Hematopoietic multipotent progenitor cell (in vitro differentiated cells): ENCODE measurements at places on chromosomes 7 and 10. TPM values are rescaled to one million over a fixed set of nuclear protein-coding genes. Genes with fewer than 3 reads are reported as not detected.

DNA sequence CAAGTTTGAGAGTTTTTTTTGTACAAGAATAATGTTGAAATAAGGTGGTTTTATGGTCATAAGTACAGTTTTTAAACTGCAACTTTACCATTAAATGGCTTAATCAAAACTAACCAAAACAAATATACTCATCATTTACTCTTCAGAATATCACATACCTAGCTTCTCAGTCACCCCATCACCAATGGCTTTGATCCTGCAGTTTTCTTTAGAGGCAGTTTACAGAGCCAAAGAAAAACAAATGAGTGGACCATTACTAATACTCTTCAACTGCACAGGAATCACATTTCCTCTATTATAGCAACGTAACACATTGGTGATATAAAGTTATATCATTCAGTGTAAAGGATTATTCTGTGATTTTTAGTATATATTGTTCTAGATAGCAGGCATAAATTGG is 576.1 kb upstream of the LRRTM3 start:
- DNase-seq, result no peak

- DNase-seq, result no peak
Observed at GRCh38 chr7:96669812-96670211, 39.8 kb downstream of the SEM1 start.

GRCh38 chr7:117195361-117196029 is 127.4 kb downstream of the WNT2 start:
- DNase-seq, result no peak

GRCh38 chr10:116316503-116316902 is 7.7 kb upstream of the CCDC172 start:
- no peak for DNase-seq

DNA sequence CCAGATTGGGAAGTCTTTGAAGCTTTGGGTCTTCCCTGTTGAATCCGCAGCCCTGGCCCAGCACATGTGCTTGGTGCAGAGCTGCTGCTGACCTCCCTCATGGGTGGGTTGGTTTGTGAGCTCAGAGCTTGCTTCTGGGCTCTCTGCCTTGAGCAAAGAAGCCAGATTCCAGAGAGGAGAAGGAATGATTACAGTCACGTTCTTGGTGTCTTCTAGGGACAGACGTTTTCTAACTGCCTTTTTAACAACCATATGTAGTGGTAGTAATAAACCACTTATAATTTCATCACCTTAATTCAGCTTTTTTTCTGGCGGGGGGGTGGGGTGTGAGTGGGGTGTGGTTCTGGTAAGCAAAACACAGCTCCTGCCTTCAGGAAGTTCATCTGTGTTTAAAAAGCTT is 39.5 kb downstream of the LRMDA start:
- no peak for DNase-seq

DNA sequence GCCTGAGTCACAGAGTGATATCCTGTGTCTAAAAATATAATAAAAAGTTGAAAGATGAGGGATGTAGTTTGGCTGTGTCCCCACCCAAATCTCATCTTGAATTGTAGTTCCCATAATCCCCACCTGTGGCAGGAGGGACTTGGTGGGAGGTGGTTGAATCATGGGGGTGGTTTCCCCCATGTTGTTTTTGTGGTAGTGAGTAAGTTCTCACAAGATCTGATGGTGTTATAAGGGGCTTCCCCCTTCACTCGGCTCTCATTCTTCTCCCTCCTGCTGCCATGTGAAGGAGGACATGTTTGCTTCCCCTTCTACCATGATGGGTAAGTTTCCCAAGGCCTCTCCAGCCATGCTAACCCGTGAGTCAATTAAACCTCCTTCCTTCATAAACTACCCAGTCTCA is 25.1 kb upstream of the UBE3C start:
- no peak for DNase-seq

- no peak for DNase-seq
Observed at GRCh38 chr7:91543646-91544045, 279.4 kb downstream of the FZD1 start.

DNA sequence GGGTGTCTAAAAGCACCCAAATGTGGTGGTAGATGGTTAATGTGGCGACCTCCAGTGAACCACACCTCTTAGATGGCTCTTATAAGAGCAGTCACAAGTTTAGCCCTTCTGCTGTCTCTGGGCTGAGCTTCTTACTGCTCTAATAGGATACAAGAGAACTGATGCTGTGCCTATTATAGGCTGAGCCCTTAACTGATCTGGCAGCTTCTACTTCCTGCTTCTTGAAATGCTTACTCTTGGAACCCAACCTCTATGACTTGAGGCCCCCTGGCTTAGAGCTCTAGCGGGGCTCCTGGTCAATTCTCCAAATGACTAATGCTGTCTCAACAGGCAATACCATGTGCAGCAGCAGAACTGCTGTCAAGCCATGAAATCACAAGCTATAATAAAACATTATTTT is 35.0 kb upstream of the LSM8 start:
- no peak for DNase-seq

- DNase-seq, result no peak
Observed at GRCh38 chr10:80509403-80510161, 28.1 kb upstream of the SH2D4B start.

GRCh38 chr7:12137283-12137682 is 73.8 kb upstream of the TMEM106B start:
- no peak for DNase-seq

DNA sequence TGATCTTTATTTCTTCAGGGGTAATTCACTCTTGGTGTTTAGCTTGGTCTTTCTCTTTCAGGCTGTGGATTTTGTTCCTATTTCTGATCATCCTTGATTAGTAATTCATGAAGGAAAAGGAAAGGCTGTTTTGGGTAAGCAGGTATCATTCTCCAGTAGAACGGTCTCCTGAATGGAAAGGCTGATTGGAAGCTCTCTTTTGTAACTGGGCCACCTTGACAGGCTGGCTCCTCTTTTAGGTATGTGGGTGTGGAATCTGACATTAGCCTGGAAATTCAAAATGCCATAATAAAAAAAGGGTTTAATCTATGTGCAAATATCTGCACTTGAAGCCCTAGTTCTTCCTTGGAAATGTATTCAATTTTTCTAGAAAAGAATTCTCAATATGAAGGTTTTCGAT is 18.9 kb downstream of the TAS2R39 start:
- no peak for DNase-seq

DNA sequence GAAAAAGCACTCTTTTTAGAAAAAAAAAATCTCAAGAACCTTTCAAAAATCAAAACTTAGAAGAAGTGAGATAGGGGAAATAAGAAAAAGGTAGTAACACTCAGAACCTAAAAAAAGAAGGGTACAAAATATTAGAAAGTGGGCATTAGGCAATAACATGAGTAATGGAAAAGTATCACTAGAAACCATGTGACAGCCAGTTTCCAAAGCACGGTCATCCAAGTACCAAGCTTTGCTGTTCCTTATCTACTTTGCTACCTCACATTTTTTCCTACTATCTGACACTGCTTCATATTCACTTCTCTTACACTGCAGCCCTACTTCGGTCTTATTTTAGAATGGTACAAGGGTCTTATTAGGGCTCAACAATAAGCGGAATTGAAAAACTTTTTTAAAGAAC is 30.3 kb downstream of the IMMP2L start:
- no peak for DNase-seq

DNA sequence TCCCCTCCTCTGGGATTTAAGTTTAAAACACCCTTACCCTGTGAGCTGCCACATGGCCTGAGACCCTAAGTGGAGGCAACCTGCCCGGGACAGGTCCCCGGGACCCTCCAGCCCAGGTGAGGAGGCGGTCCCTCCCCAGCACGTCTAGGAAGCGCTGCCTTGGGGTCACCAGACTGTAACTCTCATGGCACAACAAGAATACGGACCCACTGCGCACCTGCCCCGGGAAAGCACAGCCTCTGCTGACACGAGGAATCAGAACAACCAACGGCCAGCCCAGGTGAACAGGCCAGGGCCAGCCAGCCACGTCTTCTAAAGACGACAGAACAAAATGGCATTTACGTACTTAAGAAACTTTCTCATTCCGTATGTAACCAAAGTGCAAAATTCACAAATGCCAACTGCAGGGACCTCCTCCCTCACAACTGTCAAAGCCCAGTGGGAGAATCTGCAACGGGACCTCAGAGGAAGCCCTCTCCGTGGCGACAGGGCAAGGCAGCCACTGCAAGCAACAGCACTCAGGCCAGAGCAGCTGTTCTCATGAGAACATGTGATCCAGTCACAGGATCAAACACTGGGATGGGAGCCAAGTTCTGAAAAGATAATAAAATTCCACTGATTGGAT is 208.4 kb downstream of the DIP2C start:
- DNase-seq, result no peak

DNA sequence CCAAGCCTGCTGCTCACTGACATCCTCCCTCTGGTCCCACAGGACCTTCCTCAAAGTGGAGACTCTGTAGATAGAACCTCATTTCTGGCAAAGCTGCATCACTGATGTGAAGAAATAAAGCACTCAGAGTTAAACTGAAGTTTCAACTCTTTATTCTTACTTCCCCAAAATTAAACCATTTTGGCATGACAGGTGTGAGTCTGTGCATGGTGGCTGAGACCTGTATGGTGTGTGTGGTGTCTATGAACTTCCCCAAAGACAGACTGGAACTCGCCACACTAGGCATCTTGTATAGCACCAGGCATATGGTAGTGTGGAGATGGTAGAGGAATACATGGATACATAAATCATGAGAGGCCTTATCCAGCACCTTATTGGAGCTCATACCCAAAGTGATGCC is 6.6 kb upstream of the WDFY4 start:
- DNase-seq, result no peak

DNA sequence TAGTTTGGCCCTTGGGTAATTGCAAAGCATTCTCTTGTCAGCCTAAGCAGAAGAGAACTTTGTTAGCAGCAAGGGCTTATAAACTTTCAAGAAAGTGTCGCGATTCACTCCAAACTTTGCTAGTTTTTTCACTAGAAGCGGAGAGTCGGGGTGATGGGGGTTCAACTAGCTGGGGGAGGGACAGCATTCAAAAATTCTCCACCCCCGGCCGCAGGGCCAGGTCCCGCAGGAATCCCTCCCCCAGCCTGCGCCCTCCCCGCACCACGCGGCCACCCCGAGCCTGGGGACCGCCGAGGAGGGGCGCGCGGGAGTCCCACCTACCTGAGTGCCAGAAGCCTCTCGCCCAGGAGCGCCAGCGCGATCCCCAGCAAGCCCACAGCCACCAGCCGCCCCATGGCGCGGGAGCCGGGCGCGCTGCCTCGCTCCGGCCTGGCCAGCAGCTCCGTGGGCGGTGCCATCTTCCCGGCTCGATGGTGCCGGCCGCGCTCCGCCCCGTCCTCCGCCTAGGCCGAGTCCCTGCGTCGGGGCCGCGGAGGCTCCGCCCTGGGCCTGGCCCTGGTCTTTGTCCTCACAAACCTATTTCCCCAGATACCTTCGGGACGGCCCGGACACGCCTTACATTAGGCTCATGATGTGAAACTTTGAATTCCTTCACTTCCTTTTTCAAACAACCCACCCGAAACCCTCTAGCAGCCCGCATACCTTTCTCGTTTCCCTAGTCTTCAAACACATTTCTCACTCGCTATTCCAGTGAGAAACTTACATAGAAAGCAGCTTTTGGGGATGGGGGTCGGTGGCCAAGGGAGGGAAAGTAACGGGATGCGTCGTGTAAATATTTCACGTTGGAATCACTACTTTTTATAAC is at the start of gene PON2:
PON2 (minus strand) TSS at position 472 of the 865 bp plus-strand sequence; CDS start at position 395, 77 bp downstream.
- peak; percentile 60 for DNase-seq

DNA sequence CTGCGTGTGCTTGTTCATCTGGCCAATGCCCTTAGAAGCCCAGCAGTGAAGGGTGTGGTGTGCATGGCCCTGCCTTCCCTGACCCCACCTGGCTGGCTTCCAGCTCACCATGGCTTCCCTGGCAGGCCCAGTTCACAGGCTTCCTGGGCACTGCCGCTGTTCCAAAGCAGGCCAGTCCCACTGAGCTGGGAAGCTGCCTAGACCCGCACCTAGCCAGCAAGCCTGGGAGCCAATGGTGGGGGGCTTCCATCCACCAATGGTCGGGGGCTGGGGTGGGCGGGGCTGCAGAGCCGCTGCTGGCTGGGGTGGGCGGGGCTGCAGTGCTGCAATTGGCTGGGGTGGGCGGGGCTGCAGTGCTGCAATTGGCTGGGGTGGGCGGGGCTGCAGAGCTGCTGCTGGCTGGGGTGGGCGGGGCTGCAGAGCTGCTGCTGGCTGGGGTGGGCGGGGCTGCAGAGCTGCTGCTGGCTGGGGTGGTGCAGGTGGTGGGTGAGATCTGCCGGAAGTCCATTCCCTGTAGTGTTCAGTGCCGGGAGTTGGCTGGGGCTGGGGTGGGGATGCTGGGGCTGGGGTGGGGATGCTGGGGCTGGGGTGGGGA is 12.4 kb downstream of the CALY start:
- DNase-seq, result peak; percentile 44

DNA sequence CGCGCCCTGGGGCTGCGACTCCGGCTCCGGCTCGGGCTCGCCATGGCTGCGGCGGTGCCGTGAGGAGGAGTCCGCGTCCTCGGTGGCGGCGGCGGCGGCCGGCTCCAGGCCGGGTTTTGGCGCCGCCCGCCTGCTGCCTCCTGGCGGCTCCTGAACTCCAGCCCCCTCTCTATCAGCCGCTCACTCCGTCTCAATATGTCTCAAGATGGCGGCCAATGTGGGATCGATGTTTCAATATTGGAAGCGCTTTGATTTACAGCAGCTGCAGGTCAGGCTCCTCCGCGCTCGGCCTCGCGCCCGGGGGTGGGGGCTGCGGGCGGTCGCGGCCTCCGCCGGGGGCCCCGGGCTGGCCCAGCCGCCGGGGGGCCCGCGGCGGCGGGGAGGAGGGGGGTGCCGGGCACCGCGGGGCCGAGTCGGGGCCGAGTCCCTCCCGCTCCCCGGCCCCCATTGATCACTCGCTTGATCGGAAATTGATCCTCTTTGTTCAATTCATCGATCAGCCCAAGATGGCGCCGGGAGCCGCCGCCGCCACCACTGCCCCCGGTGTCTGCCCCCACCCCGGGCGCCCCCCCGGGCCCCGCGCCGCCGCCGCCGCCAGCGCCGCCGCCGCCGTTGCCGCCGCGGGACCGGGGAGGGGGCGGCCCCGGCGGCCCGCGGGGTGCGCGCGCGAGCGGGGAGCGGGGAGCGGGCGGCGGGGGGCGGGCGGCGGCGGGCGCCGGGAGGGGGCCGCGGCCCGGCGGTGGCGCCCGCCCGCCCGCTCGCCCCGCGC is 1.4 kb upstream of the CUX1 start:
- DNase-seq, result peak; percentile 46

GRCh38 chr7:30905078-30906012 is 6.3 kb upstream of the AQP1 start:
- no peak for DNase-seq

DNA sequence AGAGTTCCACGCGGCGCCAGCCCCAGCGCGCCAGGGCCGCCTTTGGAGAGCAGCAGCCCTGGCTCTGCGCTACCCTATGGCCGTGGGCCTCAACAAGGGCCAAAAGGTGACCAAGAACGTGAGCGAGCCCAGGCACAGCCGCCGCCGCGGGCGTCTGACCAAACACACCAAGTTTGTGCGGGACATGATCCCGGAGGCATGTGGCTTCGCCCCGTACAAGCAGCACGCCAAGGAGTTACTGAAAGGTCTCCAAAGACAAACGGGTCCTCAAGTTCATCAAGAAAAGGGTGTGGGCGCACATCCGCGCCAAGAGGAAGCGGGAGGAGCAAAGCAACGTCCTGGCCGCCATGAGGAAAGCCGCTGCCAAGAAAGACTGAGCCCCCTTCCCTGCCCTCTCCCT is 144.1 kb downstream of the SRPK2 start:
- no peak for DNase-seq

The CLCN1 gene
- 0.54 TPM for total RNA-seq

The ZNF479 gene
- not detected for total RNA-seq

The GNGT1 gene
- not detected for total RNA-seq

The ACBD7 gene
- total RNA-seq, result 0.81 TPM

The PLEKHS1 gene
- not detected for total RNA-seq

The TRA2A gene
- 30.2 TPM for total RNA-seq

The CLDN4 gene
- under 0.01 TPM for total RNA-seq

The C10orf90 gene
- not detected for total RNA-seq

The MBL2 gene
- total RNA-seq, result not detected

The ZRANB1 gene
- 12.4 TPM for total RNA-seq

The CLDN15 gene
- 55.2 TPM for total RNA-seq
